ENCODE measurements at places on chromosomes 11 and 22. TPM values are rescaled to one million over a fixed set of nuclear protein-coding genes. Genes with fewer than 3 reads are reported as not detected.

- no peak for DNase-seq
Observed at GRCh38 chr11:76410851-76411357, 29.8 kb downstream of the GVQW3 start.

- DNase-seq = no peak
Observed at GRCh38 chr11:20042811-20043341, 117.4 kb downstream of the DBX1 start.

DNA sequence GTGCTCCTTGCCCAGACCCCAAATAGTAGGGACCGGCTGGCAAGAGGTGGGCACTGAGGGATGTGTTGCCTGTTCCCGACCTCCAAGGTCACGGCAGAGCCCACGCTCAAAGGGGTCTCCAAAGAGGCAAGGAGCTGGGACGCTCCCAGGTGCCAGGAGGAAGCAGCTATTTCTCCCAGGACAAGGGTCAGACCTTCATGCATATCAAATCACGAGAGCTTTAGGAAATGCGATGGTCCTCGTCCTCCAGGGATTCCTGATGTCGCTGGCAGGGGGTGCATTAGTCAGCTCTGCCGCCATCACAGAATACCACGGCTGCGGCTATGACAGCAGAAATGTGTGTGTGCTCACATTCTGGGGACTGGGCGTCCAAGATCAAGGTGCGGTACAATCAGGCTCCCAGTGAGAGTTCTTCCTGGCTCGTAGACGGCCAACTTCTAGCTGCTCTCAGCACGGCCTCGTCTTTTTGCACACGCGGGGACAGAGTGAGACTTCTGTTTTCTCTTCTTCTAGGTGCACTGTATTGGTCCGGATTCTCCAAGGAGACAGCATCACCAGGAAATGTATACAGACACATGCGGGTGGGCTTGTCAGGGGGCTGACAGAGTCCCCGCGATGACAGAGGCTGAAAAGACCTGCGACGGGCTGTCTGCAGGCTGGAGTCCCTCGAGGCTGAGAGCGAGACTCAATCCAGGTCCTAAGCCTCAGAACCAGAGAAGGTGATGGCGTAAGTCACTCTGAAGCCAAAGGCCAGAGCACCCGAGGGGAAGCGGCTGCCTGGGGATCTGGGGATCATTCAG is 81.6 kb downstream of the SHANK2 start:
- DNase-seq = no peak

Gene KCNJ4
- not detected for total RNA-seq

- DNase-seq = no peak
Observed at GRCh38 chr11:17722000-17722643, 2.8 kb downstream of the MYOD1 start.

DNA sequence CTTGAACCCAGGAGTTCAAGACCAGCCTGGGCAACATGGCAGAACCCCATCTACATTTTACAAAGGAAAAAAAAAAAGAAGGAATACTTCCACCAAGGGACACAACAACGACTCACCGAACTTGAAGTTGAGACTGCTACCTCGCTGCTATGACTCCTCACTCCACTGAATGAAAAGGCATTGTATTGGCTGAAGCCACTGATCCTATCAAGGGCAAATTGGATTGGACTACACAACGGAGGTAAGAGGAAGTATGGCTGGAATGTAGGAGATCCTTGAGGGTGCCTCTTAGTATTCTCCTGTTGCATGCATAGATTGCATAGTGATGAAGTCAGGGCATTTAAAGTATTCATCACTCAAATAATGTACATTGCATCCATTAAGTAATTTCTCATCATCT is 97.9 kb downstream of the CWF19L2 start:
- no peak for DNase-seq

DNA sequence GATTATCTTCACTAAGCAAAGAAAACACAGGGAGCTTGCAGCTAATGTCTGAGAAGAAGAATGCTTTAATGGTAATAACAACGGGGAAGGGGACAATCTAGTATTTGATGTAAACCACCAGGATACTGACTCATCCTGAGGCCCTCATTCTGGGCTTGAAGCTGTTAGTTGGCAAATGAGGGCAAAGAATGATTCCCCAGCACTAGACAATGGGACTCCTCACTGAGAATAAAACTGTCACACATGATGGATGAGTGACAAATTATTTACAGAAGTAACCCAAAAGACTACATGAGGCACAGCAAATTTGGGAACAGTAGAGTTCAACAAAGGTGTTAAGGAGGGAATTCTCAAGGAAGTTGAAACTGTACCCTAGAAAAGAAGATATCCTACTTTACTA is 76.3 kb downstream of the FAM168A start:
- no peak for DNase-seq

Gene OR51E2
- total RNA-seq = not detected

GRCh38 chr22:43505423-43505822 is 93.6 kb downstream of the MPPED1 start:
- DNase-seq = no peak

DNA sequence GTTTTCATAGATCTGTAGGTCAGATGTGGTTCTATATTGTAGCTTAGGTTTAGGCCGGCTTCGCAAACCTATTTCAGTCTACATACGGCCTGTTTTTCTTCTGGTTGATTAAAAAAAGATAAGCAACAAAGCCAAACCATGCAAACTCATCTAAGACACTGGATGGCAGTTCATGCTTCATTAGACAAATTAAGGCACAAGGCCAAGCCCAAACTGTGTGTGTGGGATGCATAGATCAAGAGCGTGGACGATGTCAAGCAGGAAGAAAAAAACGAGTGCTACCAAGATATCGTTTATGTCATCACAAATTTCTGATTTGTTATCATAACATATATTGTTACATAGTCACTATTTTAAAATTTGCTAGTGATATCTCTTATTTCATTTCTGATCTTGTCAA is 357.6 kb upstream of the KIRREL3 start:
- no peak for DNase-seq
